ACHN (cell line): ENCODE measurements at places on chromosomes 12 and 14.

- peak; percentile 33 for DNase-seq
Observed at GRCh38 chr14:21997300-21997699, 323.7 kb upstream of the OR4E1 start.

DNA sequence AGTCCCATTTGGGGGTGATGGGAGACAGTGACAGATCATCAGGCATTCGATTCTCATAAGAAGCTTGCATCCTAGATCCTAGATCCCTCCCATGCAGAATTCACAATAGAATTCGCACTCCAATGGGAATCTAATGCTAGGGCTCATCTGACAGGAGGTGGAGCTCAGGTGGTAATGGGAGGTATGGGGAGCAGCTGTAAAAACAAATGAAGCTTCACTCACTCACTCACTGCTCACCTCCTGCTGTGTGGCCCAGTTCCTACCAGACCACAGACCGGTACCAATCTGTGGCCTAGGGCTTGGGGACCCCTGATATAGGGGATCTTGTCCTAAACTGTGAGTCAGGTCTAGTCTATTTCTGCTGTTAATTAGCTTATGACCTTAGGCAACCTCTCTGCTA is 40.1 kb upstream of the EPS8 start:
- no peak for DNase-seq

DNA sequence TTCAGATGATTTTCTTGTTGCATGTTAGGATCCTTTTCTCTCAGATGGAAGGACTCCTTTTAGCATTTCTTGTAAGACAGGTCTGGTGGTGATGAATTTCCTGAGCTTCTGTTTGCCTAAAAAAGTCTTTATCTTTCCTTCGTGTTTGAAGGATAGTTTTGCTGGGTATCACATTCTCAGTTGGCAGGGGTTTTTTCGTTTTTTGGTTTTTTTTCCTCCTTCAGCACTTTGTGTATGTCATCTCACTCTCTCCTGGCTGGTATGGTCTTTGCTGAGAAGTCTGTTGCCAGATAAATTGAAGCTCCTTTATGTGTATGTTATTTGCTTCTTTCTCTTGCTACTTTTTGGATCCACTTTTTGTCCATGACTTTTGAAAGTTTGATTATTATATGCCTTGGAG is 15.6 kb upstream of the TXNRD1 start:
- DNase-seq, result no peak

GRCh38 chr12:118958520-118958919 is 22.8 kb upstream of the SRRM4 start:
- DNase-seq, result no peak

- no peak for DNase-seq
Observed at GRCh38 chr12:132575661-132576060, 34.7 kb downstream of the LRCOL1 start.

GRCh38 chr14:51056421-51056820 is 38.5 kb downstream of the TRIM9 start:
- DNase-seq, result no peak

- DNase-seq, result no peak
Observed at GRCh38 chr12:69896653-69897381, 71.8 kb downstream of the MYRFL start.

DNA sequence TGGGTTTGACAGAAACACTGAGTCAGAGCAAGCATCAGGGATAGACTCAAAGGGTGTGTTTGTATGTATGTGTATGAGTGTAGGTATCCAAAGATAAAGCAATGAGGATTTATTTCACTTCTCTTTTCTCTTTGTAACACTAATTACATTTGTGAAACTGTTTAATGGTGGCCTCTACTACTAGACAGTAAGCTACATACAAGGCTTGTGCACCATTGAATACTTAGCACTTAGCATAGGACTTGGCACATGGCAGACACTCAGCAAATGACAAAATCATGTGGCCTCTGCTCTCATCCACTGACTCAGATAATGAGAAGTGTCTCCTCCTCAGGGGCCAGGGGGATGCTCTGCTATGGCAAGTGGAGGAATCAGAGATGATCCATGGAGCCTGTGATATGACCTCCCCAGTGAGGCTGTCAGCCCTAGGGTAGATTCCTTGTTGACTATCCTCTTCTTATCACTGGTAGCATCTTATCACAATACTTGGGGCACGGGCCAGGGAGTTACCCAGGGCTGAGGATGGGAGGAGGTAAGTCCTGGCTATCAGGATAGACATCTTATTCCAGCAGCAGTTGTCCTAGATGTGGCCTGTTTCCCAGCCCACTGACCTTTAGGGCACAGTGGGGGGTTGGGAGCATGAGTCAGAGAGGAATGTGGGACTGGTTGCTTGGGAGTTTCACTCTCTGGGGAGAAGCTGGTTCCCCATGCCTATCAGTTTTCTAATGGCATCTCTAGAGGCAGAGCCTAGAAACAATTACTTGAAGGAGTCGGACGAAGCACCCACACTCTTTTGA is 71.2 kb upstream of the HOXC13 start:
- peak; percentile 48 for DNase-seq

- no peak for DNase-seq
Observed at GRCh38 chr12:23049180-23049579, 424.2 kb downstream of the ETNK1 start.

- DNase-seq, result no peak
Observed at GRCh38 chr14:24813819-24814259, 179.8 kb upstream of the GZMB start.

DNA sequence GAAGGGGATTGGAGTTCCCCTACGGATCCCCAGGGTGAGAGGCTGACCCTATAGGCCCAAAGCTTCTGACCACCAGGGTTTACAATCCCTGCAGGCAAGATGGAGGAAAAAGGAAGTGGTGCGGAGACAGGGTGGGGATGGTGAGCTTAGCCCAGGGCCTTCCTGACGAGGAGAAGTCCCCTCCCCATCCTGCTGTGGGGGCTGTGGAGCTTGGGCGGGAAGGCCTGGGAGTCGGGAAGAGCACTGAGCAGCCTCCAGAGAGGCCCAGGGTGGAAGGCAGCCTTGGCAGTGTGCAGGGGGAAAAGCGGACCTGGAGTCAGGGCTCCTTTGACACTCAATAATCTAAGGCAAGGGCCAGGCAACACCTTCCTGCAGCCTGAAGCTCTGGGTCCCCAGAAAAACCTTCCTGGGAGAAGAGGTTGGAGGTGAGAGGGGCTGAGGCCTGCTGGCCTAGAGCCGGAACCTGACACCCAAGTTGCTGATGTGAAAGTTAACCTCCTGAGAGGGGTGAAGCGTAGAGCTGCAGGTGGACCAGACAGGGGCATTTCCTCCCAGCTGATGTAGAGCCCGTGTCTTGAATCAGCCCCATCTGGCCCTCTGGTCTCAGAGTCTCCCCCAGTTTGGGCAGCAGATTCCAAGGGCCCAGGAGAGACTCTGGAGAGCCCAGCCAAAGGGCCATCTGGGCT is 6.0 kb downstream of the HDAC7 start:
- DNase-seq, result peak; percentile 44

DNA sequence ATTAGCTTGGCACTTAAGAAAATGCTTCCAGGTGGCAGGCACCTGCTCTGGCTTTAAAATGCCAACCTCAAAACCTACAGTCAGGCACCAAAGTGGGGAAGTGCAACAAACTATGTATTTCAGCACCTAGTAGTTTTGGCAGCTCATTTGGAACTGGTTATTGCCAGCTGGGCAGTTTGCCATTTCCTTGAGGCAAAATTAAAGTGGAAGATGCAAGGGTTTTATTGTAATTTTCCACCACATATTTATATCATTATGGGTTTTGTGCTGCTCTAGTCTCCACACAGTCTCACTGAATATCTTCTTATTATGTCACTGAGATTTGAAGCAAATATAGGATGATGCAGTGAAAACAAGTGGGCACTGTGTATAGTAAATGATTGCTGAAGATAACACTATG is 117.0 kb downstream of the PRKD1 start:
- no peak for DNase-seq

DNA sequence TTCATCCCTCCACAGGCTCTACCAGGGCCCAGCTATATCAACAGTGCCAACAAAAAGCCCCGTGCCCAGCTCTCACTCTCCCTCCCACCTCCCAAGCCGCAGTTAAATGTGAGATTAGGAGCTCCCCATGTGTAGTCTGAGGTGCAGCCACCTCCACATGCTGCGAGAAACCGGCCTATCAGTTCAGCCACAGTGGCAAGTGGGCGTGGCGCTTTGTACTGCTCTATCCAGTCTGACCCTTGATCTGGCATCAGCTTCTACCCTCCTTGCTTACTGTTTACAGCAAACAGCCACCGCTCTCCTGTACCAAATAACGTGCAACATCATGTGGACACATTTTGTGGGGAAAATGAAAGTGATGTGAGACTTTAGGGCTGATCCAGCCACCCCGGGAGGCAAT is 1.7 kb downstream of the PLEK2 start:
- no peak for DNase-seq

GRCh38 chr12:55673638-55674037 is 34.1 kb downstream of the ITGA7 start:
- DNase-seq, result no peak
